ENCODE measurements at places on chromosomes 7 and 10.

GRCh38 chr7:30459591-30460245, 18.9 kb downstream of the NOD1 start:
- no peak for DNase-seq

DNA sequence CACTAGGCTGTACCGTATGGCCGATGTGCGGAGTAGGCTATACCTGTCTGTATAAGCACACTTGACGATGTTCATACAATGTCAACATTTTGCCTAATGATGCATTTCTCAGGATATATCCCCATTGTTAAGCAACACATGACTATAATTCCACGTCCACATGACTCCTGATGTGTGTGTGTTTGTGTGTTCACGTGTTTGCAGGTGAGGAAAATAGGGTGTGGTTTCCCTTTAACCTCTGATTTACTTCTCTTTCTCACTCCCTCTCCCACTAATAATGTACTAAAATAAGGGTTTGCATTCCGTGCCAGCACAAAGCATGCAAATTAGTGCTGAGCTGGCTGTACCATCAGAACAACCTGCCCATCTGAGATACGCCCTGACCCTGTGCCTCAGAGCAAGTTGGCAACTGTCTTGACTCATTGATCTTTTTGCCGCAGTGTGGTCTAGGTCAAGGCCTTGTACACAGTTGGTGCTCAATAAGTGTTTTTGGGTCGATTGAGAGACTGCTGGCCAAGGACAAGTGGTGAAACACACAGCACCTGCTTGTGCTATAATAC, 64.6 kb upstream of the DOCK1 start:
- no peak for DNase-seq

DNA sequence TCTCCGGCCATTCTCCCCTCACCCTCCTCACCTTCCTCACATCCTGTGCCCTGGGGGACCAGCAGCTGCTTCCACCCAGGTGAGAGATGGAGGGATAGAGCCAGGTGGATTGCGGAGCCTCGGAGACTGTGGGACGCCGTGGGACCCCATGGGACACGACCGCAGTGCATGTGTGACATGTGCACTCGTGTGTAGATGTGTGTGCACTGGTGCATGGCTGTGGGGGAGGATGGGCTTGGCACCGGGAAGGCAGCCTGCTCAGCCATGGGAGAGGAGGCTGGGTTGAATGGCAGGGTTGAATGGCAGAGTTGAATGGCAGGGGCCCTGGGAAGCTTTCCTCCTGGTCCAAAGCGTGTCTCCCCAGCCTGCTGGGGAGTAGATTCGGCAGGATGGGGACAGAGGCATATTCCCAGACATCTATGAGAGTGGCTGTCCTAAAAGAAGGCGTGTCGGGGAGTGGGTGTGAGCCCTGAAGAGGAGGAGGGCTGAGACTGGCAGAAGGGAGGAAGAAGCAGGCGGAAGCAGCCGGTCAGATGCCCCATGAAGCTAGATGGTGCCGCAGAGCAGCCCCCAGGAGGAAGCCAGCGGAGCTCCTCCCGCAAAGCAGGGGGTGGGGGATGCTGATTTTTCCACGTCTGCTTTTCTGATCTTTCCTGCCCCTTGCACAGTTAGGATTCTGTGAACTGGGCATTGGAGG, 815 bp downstream of the GIMAP8 start:
- DNase-seq, result peak; percentile 86

DNA sequence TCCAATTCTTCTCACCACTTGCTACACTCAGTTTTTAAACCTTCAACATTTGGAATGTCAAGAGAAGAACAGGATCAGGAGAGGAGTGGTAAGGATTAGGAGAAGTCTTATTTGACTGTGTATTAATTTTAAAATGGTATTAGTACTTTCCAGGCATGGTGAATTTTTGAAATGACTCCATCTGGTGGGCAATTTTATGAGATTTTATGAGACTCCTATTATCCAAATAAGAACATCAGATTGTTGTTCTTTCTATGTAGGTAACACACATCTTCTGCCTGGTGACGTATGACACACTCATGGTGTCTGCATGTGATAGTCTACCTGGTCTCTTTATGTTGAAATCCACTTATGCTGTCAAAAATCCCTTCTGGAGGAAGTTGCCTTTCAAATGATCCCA, 51.0 kb downstream of the SLC13A1 start:
- no peak for DNase-seq

DNA sequence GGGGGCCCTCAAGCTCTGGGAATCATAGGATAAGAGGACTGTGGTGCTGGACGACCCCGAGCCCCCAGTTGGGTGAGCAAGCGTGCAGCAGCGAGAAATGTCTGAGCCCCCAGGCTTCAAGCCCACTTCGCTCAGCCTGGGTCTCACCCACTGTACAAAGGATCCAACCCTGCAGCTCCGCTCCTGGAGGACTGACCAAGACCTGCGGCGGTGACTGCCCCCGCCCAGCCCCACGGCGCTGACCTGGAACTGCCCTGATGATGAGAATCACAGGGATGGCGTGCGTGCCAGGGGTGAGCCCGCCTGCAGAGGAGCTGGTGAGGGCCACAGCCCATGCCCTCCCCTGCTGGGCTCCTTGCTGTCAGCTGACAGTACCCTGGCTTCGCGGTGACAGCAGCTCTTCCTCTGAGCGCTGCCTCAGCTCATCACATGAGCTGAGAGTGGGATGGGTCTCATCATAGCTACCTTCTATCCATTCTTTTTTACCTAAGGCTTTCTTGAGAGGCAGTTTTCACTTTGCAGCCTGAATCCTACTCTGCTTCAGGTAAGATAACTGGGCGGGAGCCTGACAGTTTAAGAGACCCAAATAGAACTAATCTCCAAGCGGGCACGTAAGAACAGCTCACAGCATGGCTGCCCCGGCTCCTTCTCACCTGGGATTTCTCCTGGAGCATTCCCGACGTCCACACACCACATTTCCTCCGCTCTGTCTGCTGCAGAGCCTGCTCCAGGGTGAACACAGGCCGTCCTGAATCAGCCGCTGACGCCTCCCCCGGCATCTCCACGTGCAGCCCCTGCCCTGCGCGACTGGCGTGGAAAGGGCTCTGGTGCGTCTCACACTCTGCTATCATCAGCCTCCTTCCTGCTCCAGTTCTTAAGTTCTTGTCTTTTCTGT, 329.9 kb downstream of the PTPRN2 start:
- DNase-seq, result no peak

DNA sequence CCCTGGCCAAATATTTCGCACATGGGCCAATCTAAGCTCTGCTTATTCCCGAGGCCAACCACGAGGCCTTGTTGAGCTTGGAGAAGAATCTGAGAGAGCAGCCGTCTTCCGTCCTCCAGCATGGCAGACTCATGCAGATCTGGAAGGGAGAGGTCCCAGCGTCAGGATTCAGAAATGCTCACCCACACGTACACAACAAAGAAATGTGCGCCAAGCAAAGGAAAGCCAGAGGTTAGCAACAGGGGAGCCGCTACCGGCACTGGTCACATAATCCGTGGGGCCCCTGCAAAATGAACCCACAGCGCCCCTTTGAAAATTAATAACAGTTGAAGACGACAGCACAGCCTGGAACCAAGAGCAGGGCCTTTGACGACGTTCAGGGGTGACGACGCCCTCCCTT, 25.4 kb upstream of the PRKAG2 start:
- DNase-seq, result no peak

- DNase-seq, result no peak
Observed at GRCh38 chr10:36534471-36535002, 590.9 kb upstream of the ANKRD30A start.

DNA sequence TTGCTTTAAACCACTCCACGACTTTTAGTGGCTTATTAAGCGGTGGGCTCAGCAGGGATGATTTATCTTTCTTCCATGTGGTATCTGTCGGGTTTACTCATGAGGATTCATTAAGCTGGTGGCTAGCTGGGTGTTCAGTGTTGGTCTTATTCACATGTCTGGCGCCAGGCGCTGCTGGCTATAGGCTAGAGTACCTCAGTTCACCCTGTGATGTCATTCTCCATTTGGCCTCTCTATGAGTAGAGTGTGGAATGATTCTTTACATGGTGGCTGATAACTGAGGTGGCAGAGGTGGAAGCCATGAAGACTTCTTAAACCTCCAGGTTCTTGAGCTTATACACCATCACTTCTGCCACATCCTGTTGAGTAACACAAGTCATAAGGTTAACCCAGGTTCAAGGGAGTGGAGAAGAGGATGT, 115.4 kb downstream of the MLLT10 start:
- DNase-seq, result peak; percentile 22

- DNase-seq, result no peak
Observed at GRCh38 chr10:61639952-61640351, 22.8 kb upstream of the CABCOCO1 start.

DNA sequence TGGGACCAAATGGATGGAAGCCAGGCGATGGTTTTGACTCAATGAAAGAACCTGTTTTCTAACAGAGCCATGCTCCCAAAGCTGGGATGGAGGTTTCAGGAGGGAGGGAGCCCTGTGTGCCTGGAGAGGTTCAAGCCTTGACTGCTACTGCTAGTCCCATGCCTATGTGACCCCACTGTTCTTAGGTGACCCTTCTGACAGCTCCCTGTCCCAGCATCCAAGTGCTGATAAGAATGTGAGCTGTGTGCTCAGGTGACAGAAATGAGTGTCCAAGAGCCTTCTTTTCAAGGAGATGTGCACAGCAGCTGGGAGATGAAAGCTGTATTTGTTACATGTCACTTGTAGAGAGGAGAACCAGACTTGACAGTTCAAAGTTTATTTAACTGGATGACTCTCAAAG, 595.4 kb downstream of the GALNT17 start:
- no peak for DNase-seq

DNA sequence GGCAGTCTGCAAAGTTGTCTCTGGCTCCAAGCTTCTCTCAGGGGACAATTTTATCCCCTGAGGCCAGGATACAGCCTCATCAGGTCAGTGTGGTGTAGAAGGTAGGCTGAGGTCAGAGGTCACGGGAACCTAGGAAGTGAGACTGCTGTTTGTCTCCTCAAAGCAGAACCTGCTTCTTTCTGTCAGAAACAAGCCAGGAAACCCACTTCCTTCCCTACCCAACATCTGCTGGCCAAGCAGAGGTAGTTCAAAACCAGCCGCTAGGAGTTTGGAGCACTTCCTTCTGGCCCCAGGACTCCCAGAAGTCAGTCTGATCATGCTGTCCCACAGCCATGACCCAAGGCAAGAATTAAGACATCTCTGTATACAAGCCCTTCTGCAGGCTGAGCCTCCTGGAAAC, 12.2 kb downstream of the CLRN3 start:
- DNase-seq, result peak; percentile 8

- DNase-seq, result no peak
Observed at GRCh38 chr7:4831723-4832495, 29.9 kb downstream of the PAPOLB start.

- no peak for DNase-seq
Observed at GRCh38 chr10:131175891-131176290, 135.6 kb downstream of the TCERG1L start.

- no peak for DNase-seq
Observed at GRCh38 chr10:97018251-97019212, 167.2 kb downstream of the SLIT1 start.

DNA sequence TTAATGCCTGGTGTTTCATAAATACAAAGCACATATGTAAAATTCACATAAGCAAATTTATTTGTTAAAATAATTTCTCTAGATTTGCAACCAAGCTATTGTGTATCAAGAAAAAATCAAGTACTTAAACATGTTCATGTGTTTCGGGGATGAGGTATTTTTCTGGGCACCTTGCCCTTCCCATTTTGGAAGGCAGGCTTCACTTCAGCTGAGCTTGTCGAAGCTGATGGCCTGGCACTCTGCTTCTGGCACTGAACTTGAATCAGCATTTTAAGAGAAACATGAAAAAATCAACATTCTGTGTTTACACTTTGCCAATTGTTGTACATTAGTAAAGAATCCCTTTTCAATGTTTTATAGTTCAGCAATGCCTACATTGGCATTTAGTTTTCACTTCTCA, 179.1 kb upstream of the STEAP4 start:
- no peak for DNase-seq

- no peak for DNase-seq
Observed at GRCh38 chr7:70389531-70390151, 742.3 kb upstream of the GALNT17 start.

DNA sequence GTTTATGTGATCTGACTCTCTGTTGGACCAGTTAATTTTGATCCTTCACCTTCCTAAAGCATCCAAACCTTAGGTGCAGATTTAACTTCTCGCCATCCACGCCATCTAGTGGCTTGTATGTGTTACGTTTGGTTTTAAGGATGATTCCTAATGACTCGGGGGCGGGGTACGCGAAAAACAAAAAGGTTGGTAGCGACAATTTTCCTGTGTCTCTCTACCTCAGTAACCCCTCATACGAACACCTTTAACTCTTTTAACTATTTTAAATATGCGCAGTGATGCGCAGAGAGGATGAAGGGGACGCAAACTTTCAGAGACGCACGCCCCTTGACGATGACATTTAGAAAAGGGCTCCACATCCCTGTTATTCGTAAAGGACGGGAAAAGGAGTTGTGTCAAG, 714 bp upstream of the KCND2 start:
- DNase-seq, result no peak

DNA sequence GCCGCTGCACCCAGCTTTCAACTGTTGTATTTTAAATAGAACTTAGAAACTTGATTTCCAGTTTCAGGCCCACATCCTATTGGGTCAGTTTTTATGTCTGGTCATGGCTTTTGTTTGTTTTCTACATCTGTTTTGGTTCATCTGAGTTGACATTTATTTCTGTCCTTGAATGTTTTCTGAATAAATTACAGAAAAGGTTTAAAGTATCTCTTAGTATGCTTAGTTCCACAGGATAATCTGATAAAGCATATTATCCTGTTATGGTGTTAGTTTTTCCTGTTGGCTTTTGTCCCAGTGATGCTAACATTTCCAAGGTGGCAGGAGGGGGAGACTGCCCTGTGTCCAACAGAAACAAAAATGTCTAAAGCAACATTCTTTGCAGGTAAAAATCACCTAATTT, 733.2 kb downstream of the INHBA start:
- no peak for DNase-seq

DNA sequence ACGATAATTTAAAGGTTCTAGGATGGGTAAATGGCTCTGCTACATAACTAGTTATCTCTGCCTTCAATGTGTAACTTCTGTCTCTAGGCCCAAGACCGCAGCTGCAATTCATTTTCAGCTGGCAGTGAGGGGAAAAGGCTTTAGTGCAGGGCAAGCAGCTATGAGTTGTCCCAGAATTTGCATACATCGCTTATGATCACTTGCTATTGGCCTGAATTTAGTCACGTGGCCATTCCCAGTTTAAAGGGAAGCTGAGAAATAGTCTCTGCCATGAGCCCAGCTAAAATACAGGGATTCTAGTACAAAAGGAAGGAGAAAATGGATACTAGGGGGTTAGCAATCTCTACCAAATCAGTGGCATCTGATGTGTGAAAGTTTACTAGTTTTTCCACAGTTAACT, 145.8 kb upstream of the IMMP2L start:
- DNase-seq, result no peak

GRCh38 chr10:97428572-97428981, 2.6 kb downstream of the PGAM1 start:
- peak; percentile 51 for DNase-seq

DNA sequence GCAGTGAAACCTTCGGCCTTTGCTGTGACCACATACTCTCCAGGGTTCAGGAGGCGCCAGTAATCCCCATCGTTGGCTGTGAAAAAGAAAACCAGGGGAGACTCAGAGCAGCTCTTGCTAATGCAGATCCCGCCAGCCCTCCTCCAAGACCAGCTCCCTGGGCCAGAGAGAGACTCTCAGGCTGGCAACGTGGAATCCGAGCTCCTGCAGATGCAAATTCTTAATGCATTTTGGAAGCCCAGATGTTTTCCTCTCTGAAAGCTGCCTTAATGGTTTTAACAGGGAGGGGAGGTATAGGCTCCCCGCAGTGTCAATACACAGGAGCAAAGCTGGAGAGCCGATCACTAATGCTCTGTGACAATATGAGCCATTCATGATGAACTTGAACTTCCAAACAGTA, 80.8 kb downstream of the GPR26 start:
- DNase-seq, result no peak

Measured in CD4-positive, alpha-beta T cell treated with Interleukin-2 at 100 ng/mL for 4 hours (primary cell).